Fibroblast of the aortic adventitia (primary cell): ENCODE measurements at places on chromosomes 1 and 21. TPM values are rescaled to one million over a fixed set of nuclear protein-coding genes. Genes with fewer than 3 reads are reported as not detected.

OLIG2 gene
- total RNA-seq: not detected in 2 replicates

- no peak for DNase-seq
Observed at GRCh38 chr1:66416295-66416694, 117.7 kb upstream of the SGIP1 start.

DNA sequence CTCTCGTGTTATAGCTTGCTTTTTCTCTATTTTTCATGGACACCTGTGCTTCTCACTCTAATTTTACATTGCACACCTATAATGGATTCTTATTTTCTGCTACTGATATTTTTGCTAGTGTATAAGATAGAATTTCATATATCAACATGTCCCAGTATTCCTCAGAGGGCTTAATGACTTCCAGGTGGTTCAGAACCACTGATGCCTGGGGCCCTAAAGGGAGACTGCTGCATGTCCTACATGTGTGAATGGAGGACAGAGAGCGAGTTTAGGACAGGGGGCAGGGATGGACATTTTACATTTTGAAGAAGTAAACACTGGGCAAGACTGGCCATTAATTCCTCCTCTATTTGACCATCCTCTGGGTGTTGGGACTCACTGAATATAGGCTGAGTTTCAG is 100.6 kb downstream of the DISC1 start:
- DNase-seq: no peak

DHRS3 gene
- 64.4 and 114 TPM in 2 replicates for total RNA-seq
